ENCODE measurements at places on chromosomes 13 and 19.

DNA sequence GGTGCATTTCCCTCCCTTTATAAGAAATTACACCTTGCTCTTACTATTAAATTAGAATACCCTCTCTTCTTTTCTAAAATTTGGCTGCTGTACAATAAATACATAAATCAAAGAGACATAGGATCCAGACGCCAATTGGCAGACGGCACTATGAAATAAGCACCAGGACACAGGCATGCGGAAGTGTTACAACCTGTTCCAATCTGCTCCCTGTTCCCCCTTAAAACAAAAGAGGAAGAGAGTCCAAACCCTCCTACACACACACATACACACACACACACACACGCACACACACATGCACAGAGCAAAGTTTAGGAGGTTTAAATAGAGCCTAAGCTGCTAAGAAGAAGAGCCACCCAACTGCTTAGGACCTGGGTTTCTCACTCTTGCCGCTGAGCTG lies 75.6 kb upstream of the ZNF507 start:
- no peak for DNase-seq

DNA sequence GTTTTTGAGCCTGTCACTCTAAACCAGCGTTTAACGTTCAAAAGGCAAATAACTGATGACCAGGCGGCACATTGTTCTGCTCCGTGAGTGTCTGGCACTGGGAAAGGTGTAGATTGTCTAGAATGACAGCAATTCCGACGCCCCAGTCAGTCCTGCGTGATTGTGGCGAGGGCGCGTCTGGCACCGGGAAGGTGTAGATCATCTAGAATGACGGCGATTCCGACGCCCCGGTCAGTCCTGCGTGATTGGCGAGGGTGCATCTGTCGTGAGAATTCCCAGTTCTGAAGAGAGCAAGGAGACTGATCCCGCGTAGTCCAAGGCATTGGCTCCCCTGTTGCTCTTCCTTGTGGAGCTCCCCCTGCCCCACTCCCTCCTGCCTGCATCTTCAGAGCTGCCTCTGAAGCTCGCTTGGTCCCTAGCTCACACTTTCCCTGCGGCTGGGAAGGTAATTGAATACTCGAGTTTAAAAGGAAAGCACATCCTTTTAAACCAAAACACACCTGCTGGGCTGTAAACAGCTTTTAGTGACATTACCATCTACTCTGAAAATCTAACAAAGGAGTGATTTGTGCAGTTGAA lies 26.1 kb upstream of the NDUFS7 start:
- peak; percentile 28 for DNase-seq

- no peak for DNase-seq
Observed at GRCh38 chr13:32032759-32033158, 1.2 kb downstream of the FRY start.

DNA sequence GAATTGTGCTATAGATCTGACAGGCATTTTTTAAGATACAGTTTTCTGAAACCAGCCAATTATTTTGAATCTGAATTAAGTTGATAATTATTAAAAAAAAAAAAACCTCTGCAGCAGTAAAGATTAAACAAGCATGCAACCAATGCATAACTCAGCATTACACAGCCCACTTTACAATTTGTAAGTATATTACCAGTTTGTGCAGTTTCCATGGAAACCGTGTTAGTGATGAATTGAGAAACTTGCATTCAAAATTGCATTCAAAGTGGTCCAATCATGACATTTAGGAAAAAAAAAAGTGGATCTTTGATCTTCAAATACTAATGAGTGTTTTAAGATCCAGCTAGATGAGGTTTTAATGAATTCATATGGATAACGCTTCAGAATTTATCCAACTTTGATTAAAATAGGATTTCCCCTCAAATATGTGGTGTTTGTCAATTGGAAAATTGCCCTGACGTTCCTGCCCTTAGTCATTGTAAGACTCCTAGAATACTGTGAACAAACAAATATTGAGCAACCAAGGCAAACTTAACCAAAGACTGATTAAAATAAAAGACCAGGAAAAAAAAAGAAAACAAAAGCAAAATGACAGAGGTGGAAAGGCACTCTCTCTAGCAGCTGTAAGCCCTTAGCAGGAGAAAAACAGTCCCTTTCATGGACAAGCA lies 314.8 kb upstream of the MAB21L1 start:
- DNase-seq: no peak

DNA sequence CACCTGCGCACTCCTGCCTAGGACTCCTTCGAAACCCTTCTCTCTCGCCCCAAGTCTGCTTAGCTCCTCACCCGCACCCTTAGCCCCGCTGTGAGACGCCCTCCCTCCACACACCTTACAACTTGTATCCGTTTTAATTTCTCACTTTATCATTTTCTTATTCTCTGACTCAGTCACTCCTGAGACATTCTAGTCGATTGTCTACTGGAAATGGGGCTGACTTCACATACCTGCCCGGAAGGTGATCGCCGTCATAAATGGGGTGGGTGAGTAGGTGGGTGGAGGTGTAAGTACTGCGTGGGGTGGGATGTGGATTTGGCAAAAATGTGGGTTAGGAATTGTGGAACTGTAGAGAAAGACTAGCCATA lies 714 bp downstream of the NDFIP2 start:
- DNase-seq: no peak

GRCh38 chr19:34818270-34818669 lies 45.3 kb upstream of the ZNF599 start:
- DNase-seq: no peak

- DNase-seq: no peak
Observed at GRCh38 chr19:55962186-55962585, 14.6 kb downstream of the NLRP8 start.

DNA sequence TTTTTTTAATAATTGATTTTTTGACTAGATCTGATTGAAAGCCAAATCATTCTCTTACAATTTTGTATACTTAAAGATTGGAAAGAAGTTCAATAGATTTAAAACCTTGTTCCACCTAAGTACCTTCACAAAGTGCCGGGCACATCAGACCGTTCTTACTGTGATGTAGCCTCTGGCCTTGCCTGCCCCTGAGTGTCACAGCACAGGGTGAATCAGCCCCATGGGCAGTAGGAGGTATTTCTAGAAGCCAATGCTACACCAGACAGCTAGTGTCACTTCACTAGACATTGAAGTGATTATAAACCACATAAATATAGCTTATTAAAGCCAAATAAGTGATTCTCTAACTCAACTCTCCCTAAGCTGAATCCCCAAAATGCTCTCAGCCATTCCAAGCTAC lies 131.3 kb downstream of the LACC1 start:
- DNase-seq: no peak

- DNase-seq: no peak
Observed at GRCh38 chr19:44907613-44908012, 2.0 kb downstream of the APOE start.

GRCh38 chr19:10201176-10201575 lies 6.4 kb upstream of the DNMT1 start:
- no peak for DNase-seq

DNA sequence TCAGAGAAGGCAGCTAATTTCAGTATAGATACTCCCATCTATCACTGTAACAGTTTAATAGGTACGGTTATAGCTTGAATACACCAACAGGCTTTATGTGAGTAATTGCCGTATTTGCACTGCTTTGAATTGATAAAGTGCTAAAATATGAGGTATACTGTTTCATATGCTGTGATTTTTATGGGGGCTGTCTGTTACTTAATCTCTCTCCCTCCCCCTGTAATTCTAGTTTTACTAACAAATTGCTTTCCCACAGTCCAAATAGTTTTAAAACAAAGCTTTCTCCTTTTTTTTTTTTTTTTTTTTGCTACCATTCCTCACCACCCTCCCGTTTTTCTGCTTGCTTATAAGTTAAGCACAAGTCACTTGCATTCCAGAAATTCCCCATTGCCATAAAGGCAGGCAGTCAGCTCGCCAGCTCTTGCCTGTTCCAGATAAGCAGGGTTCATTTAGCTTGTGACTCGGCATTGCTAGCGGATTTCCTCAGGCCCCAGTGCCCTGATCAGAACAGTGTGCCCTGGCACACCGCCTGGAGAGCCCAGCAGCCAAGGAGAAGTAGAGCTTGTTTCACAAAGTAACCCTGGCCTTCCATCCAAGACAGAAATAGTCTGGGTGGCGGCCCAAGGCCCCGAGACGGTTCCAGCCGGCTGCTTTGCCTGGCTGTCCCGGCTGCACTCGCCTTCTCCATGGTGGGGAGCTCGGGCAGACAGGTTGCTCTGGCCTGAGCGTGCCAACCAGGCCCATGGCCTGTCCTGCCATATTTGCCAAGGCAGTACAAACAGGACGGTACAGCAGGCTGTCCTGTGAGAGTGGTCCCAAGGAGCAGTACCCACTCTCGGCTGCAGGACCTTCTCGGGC lies 43.5 kb upstream of the NPAS1 start:
- DNase-seq: peak; percentile 89

GRCh38 chr19:38952395-38953165 lies 21.8 kb downstream of the MRPS12 start:
- no peak for DNase-seq

GRCh38 chr13:42553098-42554046 lies 20.6 kb upstream of the TNFSF11 start:
- no peak for DNase-seq

- no peak for DNase-seq
Observed at GRCh38 chr13:106493533-106494220, 41.8 kb downstream of the EFNB2 start.

DNA sequence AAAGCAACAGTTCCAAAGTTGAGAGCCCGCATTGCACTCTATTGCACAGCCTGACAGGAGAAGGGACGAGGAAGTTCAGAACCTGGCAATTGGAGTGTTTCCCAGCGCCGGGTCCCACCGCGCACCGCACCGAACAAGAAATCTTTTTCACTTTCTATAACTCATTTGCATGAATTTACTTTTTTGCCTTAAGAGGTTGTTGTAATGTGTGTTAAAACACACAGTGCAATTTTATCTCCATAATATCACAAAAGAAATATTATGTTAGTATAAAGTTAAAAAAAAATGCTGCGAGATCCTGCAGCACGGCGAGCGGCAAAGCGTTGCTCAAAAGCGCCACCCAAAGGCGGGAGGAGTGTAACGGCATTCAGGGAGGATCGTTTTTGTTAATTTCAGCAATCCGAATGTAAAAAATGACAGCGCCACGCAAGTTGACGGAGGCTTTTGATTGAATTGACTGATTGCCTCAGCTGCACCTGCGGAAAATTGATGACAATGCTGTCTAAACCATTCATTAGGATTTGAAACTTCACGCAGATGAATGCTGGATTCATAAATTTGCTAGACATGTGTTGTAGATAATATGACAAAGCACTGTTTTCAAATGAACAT lies 303.6 kb upstream of the ZNF507 start:
- DNase-seq: peak; percentile 77

- no peak for DNase-seq
Observed at GRCh38 chr19:35734273-35734672, 8.0 kb downstream of the IGFLR1 start.
